ENCODE measurements at places on chromosomes 13 and 19. TPM values are rescaled to one million over a fixed set of nuclear protein-coding genes. Genes with fewer than 3 reads are reported as not detected.

SULT2B1 gene
- polyA plus RNA-seq, result 12.0 TPM

NKPD1 gene
- polyA plus RNA-seq, result 0.13 TPM

CYP2S1 gene
- polyA plus RNA-seq, result 57.0 TPM

AMER2 gene
- polyA plus RNA-seq, result not detected

NLRP4 gene
- not detected for polyA plus RNA-seq

ZNF534 gene
- 0.09 TPM for polyA plus RNA-seq

RGL3 gene
- polyA plus RNA-seq, result 5.6 TPM

DNA sequence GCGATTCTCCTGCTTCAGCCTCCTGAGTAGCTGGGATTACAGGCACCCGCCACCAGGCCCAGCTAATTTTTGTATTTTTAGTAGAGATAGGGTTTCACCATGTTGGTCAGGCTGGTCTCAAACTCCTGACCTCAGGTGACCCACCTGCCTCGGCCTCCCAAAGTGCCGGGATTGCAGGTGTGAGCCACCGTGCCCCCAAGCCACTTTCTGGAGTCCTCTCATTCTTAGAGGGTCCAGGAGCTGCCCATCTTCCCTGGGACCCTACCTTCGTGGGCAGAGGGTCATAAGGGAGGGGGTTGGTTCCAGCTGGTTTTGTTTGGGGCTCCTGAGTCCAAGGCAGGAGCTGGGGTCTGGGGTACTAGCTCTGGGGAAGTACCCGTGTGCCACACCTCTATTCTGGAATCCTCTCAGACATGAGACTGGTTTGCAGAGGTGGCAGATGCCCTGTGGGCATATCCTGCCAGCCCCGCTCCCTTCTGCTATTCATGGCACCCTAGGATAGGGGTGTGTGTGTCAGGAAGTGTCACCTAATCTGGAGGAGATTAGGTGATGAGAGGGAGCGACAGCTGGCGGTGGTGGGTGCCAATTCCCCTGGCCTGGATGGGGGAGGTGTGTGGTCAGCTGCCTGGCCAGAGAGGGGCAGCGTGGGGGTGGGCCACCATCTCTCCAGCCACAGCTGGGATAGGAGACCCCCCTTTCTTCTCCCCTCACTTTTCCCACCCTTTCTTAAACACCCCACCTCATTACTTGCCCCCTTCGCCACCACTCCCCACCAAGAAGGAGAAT is 2.1 kb downstream of the PRMT1 start:
- no peak overlapping the region for H3K27ac ChIP-seq
- H3K27me3 ChIP-seq, result no peaks in the 10 kb centered on the region
- H3K36me3 ChIP-seq, result peaks cover 49% of the 10 kb centered on the region
- no peak overlapping the region for H3K4me3 ChIP-seq
- no peak for DNase-seq
- H3K4me1 ChIP-seq, result peaks cover 7% of the 10 kb centered on the region

DNA sequence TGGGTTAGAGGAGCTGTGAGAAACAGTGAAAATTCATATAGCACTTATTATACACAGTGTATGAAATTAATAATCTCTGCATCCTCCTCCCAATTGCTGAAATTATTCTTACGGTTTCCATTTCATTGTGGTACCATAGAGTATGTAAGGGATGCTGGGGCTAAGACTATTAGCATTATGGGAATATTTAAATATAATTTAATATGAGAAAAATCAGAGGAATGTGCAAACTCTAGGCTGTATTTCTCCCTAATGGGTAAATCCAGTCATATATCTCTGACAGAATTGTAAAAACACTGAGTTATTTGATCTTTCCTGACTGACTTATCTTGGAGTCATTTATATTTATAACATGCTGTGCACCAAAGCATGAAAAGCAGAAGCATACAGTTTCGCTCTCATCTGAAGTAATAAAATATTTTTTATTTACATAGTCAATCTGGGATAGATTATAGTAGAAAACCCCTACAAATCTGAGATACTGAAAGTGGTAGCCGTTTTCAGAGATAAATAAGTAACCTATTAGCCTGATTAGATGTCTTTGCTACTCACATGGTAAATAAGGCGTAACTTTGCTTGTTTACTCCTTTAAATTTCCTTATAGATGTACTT is 34.9 kb downstream of the LRCH1 start:
- peaks cover 11% of the 10 kb centered on the region for H3K4me1 ChIP-seq
- H3K27me3 ChIP-seq, result no peaks in the 10 kb centered on the region
- no peak for DNase-seq
- no peak overlapping the region for H3K27ac ChIP-seq
- no peaks in the 10 kb centered on the region for H3K36me3 ChIP-seq
- H3K4me3 ChIP-seq, result no peak overlapping the region

DNA sequence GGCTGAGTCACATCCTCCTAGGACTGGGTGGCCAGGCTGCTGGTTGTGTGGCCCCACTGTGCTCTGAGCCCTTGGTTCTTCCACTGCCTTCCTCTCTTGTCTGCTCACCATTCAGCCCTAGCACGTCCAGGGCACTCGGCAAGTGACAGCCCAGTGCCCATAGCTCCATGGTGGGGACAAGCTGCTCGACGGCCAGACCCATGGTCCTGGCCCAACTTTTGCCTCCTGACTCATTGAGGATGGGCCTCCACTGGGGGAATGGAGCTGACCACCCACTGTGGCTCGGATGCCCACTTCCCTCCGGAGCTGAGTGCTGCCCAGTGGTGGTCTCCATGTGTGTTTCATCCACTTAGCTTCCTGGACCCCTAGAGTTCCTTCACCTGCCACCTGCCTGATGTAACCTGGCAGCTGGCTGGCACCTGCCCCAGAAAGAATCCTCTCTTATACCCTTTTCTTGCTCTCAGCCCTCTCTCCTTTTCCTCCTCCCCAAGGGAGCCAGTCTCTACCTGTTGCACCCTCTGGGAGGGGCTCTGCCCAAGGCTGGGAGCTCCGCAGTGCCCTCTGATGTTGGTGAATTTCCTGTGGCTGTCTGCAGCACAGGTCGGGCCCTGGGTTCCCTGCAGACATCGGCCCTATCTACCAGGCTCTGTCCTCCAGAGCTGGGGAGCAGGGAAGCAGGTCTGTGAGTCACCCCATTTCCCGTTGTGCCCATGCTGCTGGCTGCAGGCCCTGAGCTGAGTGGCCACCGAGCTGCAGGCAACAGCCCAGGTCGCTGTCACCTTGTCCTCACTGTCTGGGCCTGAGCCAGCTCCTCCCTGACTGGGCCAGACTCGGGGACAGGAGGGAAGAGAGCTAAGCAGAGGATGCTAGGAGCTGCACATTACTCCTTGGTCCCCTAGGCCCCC is 7.4 kb downstream of the CHST8 start:
- H3K36me3 ChIP-seq, result no peaks in the 10 kb centered on the region
- no peak for DNase-seq
- no peak overlapping the region for H3K4me3 ChIP-seq
- H3K27ac ChIP-seq, result no peak overlapping the region
- H3K27me3 ChIP-seq, result peaks cover 12% of the 10 kb centered on the region
- H3K4me1 ChIP-seq, result no peaks in the 10 kb centered on the region

DNA sequence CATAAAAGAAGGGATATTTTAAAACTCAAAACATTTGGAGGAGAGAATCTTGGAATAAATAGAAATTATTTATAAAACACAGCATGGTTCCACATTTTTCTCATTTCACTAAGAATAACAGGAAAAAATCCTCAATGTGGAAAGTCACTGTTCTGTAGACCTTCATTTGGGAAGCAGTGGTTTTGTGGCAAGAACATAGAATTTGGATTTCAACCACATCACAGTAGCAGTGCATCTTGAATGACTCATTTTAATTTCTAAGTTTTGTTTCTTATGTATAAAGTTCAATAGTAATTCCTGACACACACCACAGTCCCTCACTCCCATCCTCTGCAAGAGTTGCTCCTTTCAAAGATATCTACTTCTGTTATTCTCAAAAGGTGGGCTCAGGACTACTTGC is 264.0 kb downstream of the ENOX1 start:
- H3K36me3 ChIP-seq, result no peaks in the 10 kb centered on the region
- H3K4me1 ChIP-seq, result no peaks in the 10 kb centered on the region
- H3K27ac ChIP-seq, result no peak overlapping the region

- no peak for DNase-seq
- H3K4me3 ChIP-seq, result no peak overlapping the region
- no peaks in the 10 kb centered on the region for H3K36me3 ChIP-seq
- H3K4me1 ChIP-seq, result no peaks in the 10 kb centered on the region
Observed at GRCh38 chr13:44046428-44046827, 166.7 kb downstream of the LACC1 start.

DNA sequence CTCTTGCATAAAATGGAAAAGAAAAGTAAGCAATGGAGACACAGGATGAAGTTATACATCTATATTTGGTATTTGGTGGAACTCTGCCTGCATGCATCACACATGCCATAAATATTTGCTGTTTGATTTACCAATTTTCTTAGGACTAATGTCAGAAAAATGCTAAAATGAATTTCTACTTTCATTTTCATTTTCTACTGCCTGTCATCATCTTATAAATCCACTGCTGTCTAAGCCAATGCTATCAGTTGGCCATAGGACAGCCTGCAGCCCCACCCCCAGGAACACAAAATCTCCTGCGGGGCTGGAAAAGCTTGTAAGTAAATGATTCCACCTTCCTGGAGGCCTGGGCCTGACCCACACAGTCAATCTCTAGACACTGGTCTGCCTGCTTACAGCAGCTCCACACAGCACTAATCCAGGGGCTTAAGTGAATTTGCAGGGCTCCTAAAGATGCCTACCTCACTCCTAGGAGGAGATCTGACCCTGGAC is 122.0 kb downstream of the ENOX1 start:
- no peaks in the 10 kb centered on the region for H3K36me3 ChIP-seq
- no peak overlapping the region for H3K27ac ChIP-seq
- no peak overlapping the region for H3K4me3 ChIP-seq
- H3K4me1 ChIP-seq, result no peaks in the 10 kb centered on the region
- peak; percentile 47 for DNase-seq
- H3K27me3 ChIP-seq, result no peaks in the 10 kb centered on the region

GRCh38 chr13:93848247-93848646 is 621.6 kb downstream of the GPC6 start:
- no peak for DNase-seq
- no peak overlapping the region for H3K27ac ChIP-seq
- H3K4me1 ChIP-seq, result no peaks in the 10 kb centered on the region
- no peaks in the 10 kb centered on the region for H3K27me3 ChIP-seq
- H3K4me3 ChIP-seq, result no peak overlapping the region
- H3K36me3 ChIP-seq, result no peaks in the 10 kb centered on the region

DNA sequence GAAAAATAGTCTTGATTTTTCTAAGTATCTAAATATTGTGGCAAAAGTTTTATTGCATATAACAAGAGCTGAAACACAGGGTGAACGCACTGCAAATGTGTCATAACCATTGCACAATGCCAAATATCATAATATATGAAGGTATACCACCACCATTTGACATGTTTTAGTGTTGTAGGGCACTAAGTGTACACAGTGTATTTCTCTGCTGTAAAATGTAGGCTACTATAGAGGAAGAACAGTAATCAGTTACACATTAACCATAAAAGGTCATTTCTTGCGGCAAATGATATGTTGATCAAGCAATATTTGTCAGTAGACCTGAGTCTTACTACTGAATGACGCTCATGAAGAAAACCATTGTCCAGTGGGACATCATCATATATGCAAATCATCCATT is 18.3 kb upstream of the KLF5 start:
- H3K27me3 ChIP-seq, result no peaks in the 10 kb centered on the region
- DNase-seq, result no peak
- H3K4me3 ChIP-seq, result no peak overlapping the region
- H3K4me1 ChIP-seq, result peaks cover 20% of the 10 kb centered on the region
- no peaks in the 10 kb centered on the region for H3K36me3 ChIP-seq
- peak overlapping the region; percentile 11 for H3K27ac ChIP-seq

GRCh38 chr19:3823350-3823713 is 37.2 kb upstream of the MATK start:
- H3K4me3 ChIP-seq, result no peak overlapping the region
- H3K36me3 ChIP-seq, result no peaks in the 10 kb centered on the region
- no peak for DNase-seq
- H3K4me1 ChIP-seq, result no peaks in the 10 kb centered on the region

DNA sequence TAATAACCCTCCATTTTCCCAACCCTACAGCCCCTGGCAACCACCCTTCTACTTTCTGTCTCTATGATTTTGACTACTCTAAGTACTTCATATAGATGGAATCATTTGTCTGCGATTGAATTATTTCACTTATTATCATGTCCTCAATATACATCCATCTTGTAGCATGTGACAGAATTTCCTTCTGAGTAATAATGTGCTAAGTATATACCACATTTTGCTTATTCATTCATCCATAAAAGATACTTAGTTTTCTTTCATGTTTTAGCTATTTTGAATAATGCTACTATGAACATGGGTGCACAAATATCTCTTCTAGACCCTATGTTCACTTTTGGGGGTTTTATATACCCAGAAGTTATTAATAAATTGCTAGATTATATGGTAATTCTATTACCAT is 17.4 kb upstream of the NDFIP2 start:
- H3K4me1 ChIP-seq, result no peaks in the 10 kb centered on the region
- no peak overlapping the region for H3K4me3 ChIP-seq
- H3K36me3 ChIP-seq, result no peaks in the 10 kb centered on the region
- no peak for DNase-seq
- H3K27me3 ChIP-seq, result no peaks in the 10 kb centered on the region
